ENCODE measurements at places on chromosomes 1 and 21. TPM values are rescaled to one million over a fixed set of nuclear protein-coding genes. Genes with fewer than 3 reads are reported as not detected.

The DNASE2B gene
- total RNA-seq = not detected

The PERM1 gene
- not detected for total RNA-seq

The FMN2 gene
- total RNA-seq = not detected

DNA sequence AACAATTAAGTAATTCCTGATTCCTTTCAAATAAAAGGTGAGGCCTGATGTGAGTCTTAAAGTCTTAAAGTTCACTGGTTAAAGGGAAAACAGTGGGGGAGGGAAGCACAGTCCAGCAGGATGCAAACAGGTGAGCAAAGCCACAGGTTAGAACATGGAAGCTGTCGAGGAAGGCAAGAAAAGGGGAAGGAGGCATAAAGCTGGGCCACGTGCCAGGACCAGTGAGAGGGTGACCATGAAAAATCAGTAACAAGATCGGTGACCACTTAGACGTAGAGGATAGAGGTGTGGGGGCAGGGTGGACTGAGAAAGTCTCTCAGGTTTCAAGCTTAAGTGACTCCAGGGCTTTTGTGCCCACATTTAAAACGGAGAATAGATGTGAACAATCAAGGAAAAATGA, 231.3 kb downstream of the SETD4 start:
- H3K4me3 ChIP-seq = no peak overlapping the region
- no peak for DNase-seq
- H3K27ac ChIP-seq = no peak overlapping the region
- peaks cover 3% of the 10 kb centered on the region for H3K4me1 ChIP-seq
- peaks cover 72% of the 10 kb centered on the region for H3K27me3 ChIP-seq

GRCh38 chr1:160257411-160258015, 4.8 kb downstream of the DCAF8 start:
- H3K4me3 ChIP-seq = no peak overlapping the region
- peak overlapping the region; percentile 100 for H3K27ac ChIP-seq
- H3K27me3 ChIP-seq = no peaks in the 10 kb centered on the region
- DNase-seq = no peak

The GPR52 gene
- 7.8 TPM for total RNA-seq

The PAX7 gene
- not detected for total RNA-seq

- no peak overlapping the region for H3K27ac ChIP-seq
- H3K4me3 ChIP-seq = no peak overlapping the region
- peaks cover 2% of the 10 kb centered on the region for H3K36me3 ChIP-seq
- DNase-seq = no peak
Measured at GRCh38 chr1:41784531-41785274, 134.0 kb downstream of the HIVEP3 start.

- peaks cover 4% of the 10 kb centered on the region for H3K36me3 ChIP-seq
- H3K27ac ChIP-seq = no peak overlapping the region
- H3K4me1 ChIP-seq = peaks cover 12% of the 10 kb centered on the region
- H3K4me3 ChIP-seq = no peak overlapping the region
- DNase-seq = no peak
- no peaks in the 10 kb centered on the region for H3K27me3 ChIP-seq
Measured at GRCh38 chr1:84269306-84269705, 32.2 kb upstream of the SAMD13 start.

GRCh38 chr1:95061445-95062006, 11.2 kb downstream of the ALG14 start:
- no peak overlapping the region for H3K4me3 ChIP-seq
- H3K27ac ChIP-seq = no peak overlapping the region
- no peaks in the 10 kb centered on the region for H3K27me3 ChIP-seq
- peaks cover 4% of the 10 kb centered on the region for H3K4me1 ChIP-seq
- peaks cover 12% of the 10 kb centered on the region for H3K36me3 ChIP-seq
- DNase-seq = no peak

DNA sequence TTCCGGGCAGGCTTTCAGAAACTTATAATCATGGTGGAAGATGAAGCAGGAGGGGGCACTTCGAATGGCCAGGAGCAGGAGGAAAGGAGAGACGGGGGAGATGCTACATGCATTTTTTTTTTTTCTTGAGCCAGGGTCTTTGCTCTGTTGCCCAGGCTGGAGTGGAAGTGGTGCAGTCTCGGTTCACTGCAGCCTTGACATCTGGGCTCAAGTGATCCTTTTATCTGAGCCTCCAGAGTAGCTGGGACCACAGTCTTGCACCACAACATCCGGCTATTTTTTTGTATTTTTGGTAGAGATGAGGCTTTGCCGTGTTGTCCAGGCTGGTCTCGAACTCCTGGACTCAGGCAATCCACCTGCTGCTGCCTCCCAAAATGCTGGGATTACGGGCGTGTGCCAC, 61.6 kb downstream of the SELENOF start:
- no peaks in the 10 kb centered on the region for H3K27me3 ChIP-seq
- H3K4me1 ChIP-seq = no peaks in the 10 kb centered on the region
- no peak for DNase-seq
- H3K36me3 ChIP-seq = no peaks in the 10 kb centered on the region

The SYT14 gene
- not detected for total RNA-seq

The EIF4G3 gene
- total RNA-seq = 29.4 TPM

DNA sequence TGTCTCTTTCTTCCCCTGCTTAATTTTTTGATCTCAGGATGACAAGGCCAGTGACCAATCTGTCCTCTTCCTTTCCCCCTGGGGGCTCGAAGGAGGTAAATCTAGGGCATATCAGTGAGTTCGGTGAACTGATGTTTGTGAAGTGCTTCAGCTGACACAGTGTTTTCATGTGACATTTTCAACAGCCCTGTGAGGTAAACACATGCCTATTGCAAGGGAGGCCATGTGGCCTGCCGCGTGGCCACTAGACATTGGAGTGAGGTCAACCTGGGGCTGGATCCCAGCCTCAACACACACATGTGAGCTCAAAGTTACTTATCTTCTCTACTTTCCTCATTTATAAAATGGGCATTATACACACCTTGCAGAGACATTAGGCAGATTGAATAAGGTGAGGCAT, 126.3 kb downstream of the PLPP3 start:
- DNase-seq = no peak
- no peak overlapping the region for H3K4me3 ChIP-seq
- H3K27ac ChIP-seq = no peak overlapping the region
- peaks cover 19% of the 10 kb centered on the region for H3K27me3 ChIP-seq

DNA sequence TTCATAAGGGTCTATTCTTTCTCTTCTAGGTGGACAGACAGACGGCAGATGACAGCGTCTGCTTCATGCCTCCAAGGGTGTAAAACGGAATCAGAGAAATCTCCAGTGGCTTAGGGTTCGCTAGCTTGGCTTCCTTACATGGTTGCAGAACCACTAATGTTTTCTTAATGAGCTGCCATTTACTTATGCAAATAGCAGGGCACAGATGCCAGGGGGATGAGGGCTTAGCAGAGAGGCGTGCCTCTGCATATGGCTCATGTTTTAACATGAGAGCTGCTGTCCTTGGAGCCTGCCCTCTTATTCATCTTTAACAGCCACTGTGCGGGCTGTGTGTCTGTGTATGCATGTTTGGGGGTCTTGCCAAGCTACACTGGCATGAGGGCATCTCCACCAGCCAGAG, 119.6 kb downstream of the IER5 start:
- H3K4me3 ChIP-seq = no peak overlapping the region
- no peak for DNase-seq
- H3K36me3 ChIP-seq = peaks cover 4% of the 10 kb centered on the region
- peaks cover 3% of the 10 kb centered on the region for H3K4me1 ChIP-seq
